NCI-H1417 (cell line): ENCODE measurements at places on chromosomes 1 and 21.

DNA sequence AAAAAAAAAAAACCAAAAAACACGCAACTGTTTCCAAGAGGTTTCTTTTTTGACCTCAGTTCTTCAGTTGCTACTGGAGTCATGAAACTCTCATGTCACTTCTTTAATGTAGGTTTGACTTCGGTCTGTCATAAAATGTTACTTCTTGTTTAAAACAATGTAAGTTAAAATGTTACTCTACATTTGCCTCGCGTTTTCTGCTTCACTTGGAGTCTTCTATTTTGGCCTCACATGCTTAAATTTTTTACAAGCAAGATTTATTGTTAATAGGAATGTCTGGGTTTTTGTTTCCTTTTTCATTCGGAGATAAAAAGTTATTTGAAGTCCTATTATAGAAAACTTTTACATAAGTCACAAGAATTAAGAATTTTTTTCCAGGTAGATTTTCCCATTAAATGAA lies 880.2 kb downstream of the LTN1 start:
- DNase-seq = no peak

DNA sequence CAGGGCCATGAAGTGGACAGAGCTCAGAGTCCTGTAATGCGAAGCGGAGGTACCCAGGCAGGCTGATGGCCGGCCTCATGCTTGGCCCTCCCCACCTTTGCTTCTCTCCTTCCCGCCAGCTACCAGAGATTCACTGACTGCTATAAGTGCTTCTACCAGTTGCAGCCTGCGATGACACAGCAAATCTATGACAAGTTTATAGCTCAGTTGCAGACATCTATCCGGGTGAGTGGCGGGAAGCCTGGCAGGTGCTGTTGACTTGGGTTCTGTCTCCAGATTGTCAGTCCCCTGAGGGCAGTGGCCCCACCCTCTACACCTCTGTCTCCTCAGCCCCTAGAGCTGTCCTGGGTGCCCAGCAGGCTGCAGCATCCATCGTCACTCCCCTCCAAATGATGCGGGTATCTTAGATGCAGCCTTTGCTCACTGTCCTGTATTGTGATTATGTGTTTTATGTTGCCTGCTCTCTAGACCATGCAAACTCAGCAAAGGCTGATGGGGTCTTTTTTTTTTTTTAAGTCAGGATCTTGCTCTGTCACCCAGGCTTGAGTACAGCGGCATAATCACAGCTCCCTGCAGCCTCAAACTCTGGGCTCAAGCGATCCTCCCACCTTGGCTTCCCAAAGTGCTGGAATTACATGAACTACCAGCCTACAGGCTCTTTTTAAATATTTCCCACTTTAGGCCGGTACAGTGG lies 9.6 kb upstream of the BGLAP start:
- peak; percentile 53 for DNase-seq

GRCh38 chr1:227891955-227892488 lies 55.7 kb downstream of the WNT9A start:
- DNase-seq = no peak

GRCh38 chr1:23362218-23362713 lies 7.4 kb downstream of the ZNF436 start:
- no peak for DNase-seq

DNA sequence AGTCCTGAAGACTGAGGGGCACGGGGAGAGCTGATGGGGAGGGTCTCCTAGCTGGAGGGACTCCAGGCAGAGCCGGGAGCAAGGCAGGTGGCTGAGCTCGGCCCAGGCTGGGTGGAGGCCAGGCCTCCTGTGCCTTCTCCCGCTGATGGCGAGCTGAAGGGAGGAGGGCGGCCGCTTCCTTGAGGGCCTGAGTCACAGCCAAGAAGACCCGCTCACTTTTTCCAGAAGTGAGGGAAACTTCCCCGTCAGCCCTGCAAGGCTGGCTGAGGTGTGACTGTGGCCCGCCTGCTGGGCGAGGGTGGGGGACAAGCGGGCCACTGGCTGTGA lies 1.7 kb upstream of the VWA1 start:
- no peak for DNase-seq

DNA sequence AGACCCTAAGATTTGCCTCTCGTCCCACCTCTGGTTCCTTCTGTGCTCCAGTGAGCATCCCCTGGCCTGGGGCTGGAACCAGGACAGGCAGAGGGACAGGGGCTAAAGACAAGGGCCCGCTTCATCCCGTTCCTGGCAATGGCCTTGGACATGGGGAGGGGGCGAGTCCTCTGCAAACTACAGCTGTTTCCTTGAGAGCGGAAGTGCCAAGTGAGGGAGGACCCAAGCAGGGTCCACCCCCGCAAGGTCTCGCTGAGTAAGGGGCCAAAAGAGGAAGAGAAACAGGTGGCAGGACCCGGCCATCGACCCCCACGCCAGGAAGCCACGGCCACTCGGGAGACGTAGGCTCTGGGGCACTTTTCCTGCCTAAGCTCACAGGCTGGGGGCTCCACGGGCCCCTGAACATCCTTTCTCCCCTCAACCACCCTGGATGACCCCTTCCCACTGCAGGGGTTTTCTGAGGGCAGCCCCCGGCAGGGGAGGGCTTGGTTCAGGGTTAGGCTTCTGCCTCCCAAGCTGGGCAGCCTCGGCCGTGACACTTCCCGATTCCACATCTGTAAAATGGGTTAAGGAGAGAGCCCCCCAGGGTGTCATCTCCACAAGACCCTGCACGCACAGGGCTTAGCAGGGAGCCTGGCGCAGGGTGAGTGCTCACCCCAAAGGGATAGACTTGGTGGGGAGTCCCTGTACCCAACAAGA lies 17.9 kb upstream of the PLEKHG5 start:
- no peak for DNase-seq

GRCh38 chr1:230191079-230191804 lies 124.2 kb downstream of the GALNT2 start:
- no peak for DNase-seq

DNA sequence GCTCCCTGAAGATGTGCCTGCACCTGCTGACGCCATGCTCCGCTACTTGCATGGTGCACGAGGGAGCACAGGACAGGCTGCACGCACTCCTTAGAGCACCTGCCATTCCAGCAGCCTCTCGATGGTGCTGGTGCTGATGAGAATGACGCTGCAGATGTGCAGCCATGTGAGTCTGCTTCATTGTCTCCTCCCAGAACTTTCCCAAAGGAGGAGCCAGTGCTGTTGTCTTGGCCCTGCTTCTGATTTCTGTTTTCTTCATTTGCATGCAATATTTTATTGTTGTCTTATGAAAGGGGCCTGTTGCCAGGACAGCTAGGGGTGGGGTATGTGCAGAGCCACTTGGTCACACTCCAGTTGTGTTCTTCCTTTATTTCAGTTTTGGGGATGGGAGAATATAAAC lies 70.1 kb downstream of the PCBP3 start:
- peak; percentile 71 for DNase-seq

DNA sequence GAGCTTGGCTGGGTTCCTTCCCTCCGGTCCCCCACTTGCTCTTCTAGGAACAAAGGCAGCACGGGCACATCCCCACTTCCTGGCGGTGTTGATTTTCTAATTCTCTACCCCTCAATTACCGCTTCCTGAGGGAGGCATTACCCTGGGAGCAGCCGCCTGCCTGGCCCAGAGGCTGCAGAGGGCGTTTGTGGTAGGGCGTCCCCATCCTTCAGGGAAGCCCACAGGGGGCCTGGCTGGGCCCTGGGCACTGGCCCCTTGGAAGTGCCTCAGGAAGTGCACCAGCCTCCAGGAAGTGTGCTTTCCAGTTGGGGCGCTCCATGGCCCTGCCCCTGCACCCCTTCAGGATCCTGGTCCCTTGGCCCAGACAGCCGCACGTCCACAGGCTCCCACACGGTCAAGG lies 42.1 kb upstream of the CASZ1 start:
- peak; percentile 64 for DNase-seq

- no peak for DNase-seq
Measured at GRCh38 chr1:179550746-179551682, 24.7 kb downstream of the NPHS2 start.

GRCh38 chr1:38860454-38860795 lies 853 bp upstream of the RRAGC start:
- no peak for DNase-seq

DNA sequence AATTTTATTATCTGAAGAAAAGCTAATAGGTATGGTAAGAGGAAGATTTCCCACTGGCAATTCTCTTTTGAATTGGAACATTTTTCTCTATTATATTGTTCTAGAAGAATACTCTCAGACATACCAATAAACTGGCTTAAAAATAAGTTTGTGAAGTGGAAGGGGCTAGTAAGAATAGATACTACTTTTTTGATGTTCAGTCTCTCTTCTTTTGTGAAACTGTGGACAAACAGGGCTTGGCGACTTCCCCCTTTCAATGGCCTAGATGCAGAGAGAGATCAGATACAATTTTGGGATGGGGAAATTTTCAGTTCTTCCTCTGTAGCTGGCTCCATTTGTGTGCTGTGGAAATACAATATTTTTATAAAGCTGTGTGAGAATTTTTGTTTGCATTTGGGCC lies 2.5 kb downstream of the PBX1 start:
- no peak for DNase-seq

- DNase-seq = no peak
Measured at GRCh38 chr1:230326971-230327891, 98.9 kb downstream of the PGBD5 start.

- no peak for DNase-seq
Measured at GRCh38 chr1:89276690-89277089, 4.0 kb upstream of the GBP5 start.

GRCh38 chr1:50742523-50742922 lies 217.5 kb downstream of the FAF1 start:
- no peak for DNase-seq

- DNase-seq = no peak
Measured at GRCh38 chr1:204414016-204414415, 2.4 kb upstream of the PPP1R15B start.

GRCh38 chr1:156641761-156642264 lies at the start of gene BCAN:
BCAN (plus strand) TSS chr1:156642117; CDS start chr1:156646055, 3,938 bp downstream.
- peak; percentile 18 for DNase-seq

DNA sequence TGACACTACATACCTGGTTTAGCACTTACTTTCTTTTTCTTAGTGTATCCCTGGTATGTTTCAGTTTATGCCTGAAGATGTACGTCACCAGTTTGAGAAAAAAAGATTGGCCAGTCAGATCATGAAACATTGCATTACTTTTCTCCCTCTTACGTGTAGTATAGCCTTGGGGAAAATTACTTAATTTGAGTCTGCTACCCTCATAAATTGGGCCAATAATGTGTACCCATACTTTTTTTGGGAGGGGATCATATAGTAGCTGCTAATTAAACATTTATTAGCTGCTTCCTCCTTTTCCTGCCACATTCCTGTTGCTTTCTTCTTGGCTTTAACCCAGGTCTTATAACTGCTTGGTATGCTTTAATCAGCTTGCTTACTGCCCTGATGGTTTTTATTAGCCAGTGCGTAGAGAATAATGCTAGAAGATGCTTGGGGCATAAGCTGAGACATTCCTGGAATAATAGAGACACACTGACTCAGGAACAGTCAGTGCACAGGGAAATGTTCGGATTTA lies 32.1 kb downstream of the RABGAP1L start:
- no peak for DNase-seq

DNA sequence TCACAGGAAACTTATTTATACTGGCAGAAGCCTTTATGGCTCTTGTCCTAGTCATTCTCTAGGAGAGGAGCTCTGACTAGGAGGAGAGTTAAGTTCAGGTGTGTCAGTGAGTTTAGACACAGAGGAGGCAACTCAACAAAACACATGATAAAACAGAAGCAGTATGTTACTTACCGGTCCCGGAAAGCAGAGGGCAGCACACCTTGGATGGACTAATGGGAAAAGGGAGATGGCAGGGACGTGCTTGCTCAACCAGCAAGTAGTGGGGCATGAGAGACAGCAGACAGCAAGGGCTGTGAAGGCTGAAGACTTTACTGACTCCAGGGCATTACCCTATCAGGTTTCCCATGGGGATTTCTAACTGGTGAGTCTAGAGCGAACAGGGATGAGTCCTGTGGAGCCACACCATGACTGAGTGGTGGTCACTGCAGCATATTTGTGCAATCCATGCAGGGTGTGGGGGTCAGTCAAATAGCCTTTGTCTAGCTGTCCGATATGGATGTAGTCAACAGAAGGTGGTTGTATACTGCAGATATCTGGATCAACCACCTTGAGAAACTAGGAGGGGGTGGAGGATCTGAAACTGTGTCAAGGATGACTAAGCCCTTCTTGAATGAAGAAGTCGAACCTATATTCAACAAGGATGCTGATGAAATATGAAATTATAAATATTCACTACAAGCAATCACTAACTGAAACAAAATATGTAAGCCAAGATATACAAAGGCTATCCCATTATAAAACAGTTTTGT lies 596.3 kb upstream of the CHRM3 start:
- no peak for DNase-seq

DNA sequence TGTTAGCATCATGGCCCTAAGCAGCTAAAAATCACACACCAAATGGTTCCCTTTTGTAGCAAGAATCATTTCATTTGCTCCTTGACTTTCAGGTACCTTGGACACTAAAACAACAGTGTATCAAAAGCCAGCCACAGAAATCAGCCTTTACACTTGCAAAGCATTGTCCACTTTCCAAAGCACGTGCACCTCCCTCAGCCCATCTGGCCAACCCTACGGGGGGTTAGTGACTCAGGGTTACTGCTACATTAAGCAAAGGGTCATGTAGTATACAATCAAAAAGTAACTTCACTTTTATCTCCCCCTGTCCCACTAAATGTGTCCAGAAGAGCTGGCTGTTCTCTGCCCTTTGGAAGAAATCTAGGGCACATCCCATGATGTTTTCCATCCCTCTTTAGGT lies 149.7 kb downstream of the HIVEP3 start:
- no peak for DNase-seq

DNA sequence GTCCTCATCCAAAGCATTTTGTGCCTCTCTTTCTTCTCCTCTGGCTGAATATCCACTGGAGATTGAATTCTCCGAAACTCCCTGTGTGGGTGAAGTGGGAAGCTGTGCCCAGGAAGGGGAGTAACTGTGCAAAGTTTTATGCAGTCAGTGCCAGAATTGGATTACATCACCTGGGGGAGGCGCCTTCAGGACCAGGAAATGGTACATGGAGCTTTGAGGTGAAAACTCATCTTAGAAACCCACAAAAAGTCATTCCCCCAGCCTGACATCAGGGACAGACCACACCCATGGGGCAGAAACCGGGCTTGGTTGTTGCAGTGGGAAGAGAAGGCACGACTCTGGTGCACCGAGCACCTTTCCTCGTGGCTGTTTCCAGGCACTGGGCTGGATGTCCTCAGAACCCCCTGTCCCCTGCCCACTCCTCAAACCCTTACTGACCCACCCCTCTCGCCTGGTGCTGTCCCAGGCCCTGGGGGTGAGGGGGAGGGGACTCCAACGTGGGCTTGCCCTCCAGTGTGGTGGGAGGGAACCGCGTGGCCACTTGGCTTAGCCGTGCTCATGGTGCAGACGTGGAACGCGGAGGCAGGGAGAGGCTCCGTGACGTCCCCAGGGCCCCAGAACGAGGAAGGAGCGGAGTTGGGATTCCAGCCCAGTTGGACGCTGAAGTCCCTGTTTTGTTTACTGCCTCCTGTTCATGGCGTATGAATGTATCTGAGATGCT lies 15.7 kb downstream of the TFF3 start:
- no peak for DNase-seq

DNA sequence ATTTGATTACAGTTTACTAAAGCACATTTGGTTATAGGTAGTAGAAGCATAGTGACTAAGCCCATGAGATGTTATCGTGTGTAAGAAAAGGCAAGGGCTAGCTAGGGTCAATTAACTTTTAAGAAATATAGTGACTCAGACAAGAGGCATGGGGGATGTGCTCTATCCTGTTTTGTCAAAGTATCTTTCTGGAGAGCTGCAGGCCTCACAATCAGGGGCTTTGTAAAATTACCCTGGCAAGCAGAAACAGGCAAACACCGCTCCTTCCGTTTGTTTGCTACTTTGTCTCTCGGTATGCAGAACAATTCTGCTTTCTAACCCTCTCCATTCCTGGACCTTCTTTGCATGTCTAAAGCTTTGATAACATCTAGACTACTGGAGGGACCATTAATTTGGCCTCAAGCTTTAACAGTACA lies 26.1 kb upstream of the ZNF697 start:
- no peak for DNase-seq
